ENCODE measurements at places on chromosomes 2 and 18. TPM values are rescaled to one million over a fixed set of nuclear protein-coding genes. Genes with fewer than 3 reads are reported as not detected.

CD226 gene
- total RNA-seq, result 0.36 TPM

DNA sequence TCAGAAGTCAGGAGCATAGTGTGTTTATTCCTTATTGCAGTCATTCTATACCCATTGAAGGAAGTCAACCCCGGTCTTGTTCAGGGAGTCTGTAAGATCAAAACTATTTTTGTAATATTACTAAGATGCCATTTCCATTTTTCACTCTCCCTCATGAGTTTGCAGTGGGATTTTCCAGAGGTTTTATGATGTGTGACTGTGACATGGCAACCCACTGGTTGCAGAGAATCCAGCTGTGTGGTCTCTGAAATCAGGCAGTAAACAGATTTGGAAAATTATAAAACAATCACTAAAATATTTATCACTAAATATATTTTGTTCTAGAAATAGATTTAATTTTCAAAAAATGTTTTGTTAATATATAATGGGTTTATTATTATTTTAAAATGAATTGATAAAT is 38.1 kb downstream of the DLGAP1 start:
- DNase-seq, result no peak

DNA sequence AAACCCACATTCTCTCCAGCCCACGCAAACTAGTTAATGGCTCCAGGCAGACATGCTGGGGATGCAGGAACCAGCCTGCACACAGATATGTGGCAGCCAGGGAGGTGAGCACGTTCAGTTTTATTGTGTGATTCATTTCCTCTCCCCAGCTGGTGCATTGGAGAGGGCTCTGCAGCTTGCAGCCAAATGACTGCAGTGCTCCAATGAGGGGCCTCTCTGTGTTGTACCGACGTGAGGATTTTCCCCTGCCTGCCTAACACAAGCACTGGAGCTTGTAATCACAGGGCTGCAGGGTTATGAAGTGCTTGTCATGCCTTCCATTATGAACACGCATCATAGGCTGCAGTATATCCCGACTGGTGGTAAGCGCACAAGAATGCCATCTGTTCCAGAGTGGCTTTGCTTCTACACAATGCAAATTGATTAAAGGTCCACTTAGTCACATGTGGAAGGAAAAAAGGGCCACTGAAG is 92.3 kb upstream of the THUMPD2 start:
- DNase-seq, result no peak

GRCh38 chr2:195162194-195162593 is 494.8 kb upstream of the SLC39A10 start:
- DNase-seq, result no peak

DNA sequence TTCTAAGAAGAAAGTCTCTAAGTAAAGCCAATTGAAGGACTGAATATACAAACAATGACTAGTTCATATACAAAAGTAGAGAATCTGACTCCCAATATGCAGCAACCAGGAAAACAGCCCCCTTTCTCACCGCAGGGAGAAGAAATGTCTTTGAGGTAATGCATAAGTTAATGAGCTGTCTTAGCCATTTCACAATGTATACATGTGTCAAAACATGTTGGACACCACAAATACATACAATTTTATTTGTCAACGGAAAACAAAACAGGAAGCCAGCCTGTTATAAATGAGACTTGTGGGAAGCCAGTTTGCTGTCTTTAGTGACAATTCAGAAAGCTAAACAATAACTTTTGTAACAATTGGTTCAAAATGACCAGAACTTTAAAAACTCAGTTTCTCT is 389.2 kb downstream of the CBLN2 start:
- no peak for DNase-seq

DNA sequence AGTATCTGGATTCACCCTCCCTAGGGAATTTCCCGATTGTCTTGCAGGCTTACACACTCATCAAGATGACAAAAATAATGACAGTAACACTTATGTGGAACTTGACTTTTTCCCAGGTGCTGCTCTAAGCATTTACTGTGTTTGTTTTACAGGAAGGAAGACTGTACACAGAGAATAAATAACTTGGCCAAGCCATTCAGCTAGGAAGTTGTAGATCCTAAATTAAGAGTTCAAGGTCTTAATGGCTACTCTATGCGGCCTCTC is 549 bp upstream of the DPP4 start:
- no peak for DNase-seq
